ENCODE measurements at places on chromosomes 4 and X.

- no peak for DNase-seq
Measured at GRCh38 chr4:3302173-3302785, 9.5 kb downstream of the RGS12 start.

- no peak for DNase-seq
Measured at GRCh38 chr4:6217716-6218381, 17.5 kb upstream of the JAKMIP1 start.

DNA sequence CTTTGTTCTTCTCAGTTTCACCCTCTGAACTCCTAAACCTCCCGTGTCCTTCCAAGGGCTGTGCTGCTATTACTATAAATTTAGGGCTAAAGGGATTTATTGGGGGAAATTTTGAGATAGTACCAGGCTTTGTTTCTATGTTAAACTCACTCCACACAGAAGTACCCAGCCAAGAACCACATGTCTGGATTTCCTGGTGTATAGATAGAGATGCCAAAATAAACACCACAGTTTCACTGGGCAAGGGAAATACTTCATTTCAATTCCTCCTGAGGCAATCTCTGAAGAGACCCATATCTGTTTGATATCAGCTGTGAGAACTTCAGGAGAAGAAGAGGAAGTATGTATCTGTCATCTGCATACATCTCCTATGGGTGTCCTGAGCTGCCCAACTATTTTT lies 21.7 kb upstream of the CLNK start:
- no peak for DNase-seq

DNA sequence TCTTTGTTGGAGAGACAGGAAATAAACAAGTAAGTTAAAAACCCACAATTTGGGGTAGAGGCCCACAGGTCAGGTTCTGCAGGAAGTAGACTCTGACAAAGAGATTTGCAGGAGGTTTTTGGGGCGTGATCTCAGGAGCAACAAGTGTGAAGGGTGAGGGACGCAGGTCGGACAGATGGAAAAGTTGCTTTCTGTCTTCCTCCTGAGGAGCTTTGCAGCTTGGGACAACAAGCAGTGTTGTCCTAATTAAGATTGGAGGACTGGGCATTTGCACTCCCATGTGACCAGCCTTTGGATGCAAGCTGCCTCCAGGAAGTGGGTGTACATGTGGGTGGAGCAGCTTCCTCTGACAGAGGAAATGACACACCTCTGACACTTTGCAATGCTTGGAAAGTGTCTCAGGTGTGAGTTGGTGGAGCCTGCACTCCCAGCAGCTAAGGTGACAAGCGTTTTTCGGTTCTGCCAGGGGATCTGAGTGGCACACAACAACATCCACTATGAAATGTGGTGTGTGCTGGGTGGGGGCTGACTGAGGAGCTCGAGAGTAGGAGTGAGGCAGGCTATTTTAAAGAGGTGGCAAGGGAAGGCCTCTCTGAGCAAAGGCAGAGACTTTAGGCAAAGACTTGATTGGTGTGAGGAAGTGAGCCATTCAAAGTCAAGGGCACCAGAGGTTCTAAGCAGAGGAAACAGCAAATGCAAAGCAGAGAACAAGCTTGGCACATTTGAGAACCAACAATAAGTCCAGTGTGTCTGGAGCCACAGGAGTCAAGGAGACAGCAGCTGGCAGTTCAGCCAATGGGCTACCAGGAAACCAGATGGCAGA lies 339.8 kb upstream of the GATB start:
- DNase-seq = no peak

GRCh38 chr4:132992686-132993085 lies 156.4 kb upstream of the PCDH10 start:
- DNase-seq = no peak

DNA sequence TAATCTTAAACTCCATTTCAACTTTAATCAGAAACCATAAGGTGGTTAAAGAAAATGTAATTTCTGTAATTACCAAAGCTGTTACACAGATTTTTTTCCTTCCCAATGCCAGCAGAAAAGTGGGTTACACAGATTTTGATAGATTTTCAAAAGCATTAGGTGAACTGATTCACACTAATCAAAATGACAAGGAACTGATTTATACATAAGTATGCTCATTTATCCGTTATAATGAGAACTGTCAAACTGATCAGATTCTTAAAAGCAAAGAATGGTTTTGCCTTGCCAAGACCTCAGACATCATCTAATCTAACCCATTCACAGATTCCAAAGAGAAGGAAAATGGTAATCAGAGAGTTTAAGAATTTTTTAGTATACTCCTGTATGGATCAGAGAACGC lies 5.2 kb downstream of the UGDH start:
- no peak for DNase-seq

GRCh38 chr4:40628888-40629287 lies 776 bp downstream of the RBM47 start:
- no peak for DNase-seq

- DNase-seq = no peak
Measured at GRCh38 chr4:87153078-87153870, 67.1 kb downstream of the KLHL8 start.

DNA sequence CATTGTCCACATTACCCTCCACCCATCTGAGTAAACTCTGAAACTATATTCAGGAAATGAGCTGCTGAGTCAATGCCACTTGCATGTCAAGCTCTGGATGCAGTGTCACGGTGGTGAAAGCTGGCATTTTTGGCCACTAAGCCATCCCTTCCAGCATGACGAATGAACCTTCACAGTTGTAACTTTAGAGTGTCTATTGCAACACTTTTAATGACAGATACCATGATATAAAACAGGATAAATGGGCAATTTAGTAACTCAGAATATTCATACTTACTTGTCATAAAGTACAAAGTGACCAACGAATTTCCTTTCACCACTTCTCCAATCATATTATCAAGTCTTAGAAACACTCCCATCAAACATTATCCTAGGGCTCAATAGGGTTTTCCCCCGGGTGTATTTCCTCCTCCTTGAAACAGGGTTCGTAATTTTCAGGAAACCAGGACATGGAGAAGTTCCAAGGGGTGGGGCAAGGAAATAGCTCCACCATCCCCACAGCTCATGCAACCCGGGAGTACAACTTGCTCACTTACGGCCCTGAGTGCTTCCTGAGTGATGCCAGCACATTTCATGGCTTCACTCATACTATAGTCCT lies 73.1 kb downstream of the MTHFD2L start:
- peak; percentile 66 for DNase-seq

DNA sequence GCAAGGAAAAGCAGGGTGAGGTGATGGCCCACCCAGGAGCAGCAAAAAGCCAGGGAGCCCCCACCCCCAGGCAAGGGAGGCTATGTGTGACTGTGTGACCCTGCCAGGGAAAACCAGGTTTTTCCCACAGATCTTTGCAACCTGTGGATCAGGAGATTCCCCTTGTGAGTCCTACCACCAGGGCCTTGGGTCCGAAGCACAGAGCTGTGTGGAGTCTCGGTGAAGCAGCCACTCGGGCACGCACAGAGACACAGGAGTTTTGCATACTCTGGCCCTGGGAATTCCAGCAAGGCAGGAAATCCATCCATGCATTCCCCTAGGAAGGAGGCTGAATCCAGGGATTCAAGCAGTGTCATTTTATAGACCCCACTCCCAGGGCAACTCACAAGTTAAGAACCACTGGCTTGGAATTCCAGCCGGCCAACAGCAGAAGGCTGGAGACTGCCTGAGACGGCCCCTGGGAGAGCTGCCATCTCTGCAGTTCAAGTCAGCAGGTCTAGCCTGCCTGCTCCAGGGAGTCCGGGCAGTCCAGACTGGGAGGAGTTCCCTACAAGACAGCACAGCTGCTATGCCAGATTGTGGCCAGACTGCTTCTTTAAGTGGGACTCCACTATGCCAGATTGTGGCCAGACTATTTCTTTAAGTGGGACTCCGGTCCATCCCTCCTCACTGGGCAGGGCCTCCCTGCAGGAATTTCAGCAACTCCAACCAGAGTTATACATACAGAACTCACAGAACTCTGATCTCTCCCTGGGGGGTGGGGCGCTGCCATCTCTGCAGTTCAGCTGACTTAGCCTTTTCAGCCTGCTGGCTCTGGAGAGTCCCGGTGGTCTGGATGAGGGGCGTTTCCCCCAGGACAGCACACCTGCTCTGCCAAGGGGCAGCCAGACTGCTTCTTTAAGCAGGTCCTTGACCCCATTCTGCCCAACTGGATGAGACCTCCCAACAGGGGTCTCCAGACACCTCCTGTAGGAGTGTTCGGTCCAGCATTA lies 85.1 kb upstream of the ADAD1 start:
- DNase-seq = peak; percentile 5

DNA sequence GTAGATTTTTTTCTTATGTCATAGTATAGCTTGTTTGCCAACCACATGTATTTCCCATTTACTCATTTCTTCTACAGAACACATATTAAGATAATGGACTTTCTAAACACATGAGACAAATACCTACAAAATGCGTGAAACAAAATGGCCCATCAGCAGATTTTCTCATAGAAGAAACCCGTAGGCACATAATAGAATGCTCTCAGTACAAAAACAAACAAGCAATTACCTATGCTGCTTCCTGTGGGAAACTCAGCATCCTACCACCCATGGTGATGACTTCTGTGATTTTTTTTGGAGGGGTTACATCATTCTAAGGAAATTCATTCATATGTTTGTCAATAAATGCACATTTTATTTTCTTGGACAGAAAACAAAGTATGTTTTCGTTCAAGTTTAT lies 343.6 kb downstream of the SPRY1 start:
- no peak for DNase-seq

- DNase-seq = no peak
Measured at GRCh38 chr4:141081921-141082395, 51.3 kb downstream of the RNF150 start.

- DNase-seq = peak; percentile 13
Measured at GRCh38 chrX:39899856-39900776, 197.6 kb downstream of the BCOR start.

DNA sequence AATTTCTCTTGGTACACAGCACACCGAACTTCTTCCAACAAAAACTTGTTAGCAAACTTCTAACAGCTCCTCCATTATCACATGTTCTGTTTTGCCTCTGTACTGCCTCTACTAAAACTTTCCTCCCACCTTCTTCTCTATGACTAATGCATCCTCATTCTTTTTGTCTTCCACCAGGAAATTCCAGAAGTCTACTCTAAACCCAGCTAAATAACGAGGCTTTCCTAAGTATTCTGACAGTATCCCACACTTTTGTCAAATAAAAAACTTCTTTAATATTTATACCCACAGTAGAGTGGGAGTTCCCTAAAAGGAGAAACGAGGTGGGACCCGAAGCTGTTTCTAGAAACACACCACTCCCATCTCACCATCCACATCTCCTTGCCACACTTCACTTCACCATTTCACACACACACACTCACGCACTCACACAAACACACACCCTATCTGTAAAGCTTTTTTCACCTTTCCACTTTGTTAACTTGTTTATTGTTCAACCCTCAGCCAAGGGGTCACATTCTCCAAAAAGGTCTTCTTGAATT lies 280.3 kb downstream of the ARAP2 start:
- DNase-seq = no peak

DNA sequence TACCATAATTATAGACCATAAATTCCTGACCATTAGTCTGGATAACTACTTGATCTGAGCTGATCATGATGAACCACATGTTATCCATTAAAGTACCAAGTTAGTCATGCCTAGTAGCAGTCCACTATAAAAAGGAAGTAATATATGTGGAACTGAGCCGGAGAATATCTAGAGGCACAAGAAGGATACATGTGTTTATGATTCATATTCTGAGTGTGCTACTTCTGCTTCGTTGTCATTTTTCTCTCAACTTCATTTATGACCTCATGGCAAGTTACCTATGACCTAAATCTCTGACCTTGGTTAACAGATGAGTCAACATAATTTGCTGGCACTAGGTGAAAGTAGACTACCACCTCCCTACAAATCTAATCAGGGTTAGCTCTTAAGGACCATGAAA lies 56.5 kb upstream of the ANKRD17 start:
- peak; percentile 39 for DNase-seq

DNA sequence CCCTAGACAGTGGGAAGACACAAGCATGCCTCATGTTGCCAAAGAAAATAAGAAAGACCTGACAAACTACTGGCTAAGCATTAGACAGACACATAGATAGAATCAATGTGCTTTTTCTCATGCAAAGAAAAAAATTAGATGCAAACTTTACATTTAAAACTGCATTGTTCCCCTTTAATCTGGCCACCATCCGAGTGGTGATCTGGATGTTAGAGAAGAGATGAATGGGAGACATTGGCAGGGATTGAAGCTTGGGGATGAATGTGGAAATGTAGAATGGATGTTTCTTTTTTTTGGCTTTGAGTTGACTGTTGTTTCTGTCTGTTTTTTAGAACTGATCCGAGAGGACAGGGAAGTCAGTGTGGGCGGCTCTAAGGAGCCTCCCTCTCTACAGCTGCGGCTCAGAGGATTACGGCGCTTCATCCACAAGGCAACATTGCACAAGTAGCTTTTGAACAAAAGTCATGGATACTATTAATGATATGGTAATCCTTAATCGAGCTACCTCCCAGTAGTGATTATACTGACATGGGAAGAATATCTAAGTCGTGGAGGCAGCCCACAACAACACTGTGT lies 53.0 kb downstream of the HELT start:
- no peak for DNase-seq

GRCh38 chr4:87919941-87920340 lies 55.6 kb upstream of the SPP1 start:
- no peak for DNase-seq

- no peak for DNase-seq
Measured at GRCh38 chrX:136196691-136197155, 49.4 kb downstream of the FHL1 start.

- peak; percentile 24 for DNase-seq
Measured at GRCh38 chr4:109303140-109303496, 660 bp upstream of the COL25A1 start.

DNA sequence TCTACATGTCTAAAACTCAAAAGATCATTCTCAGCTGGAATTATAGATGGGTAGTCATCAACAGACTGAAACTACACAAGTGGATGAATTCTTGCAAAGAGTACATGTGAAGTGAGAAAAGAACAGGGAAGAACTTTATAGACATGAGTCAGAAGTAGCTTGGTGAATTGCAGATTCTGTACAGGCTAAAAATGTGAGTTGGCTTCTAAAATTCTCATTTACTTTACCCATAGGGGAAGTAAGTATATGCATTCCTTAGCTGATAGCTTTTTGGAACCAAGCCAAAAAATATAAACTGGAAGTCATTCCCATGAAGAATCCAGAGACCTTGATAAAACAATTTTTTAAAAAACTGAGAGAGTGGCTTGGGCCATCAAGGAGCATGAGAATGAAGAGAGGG lies 584.2 kb upstream of the FTHL17 start:
- no peak for DNase-seq

Data from GM03348 (cell line).